Stimulated activated CD8-positive, alpha-beta memory T cell treated with anti-CD3 and anti-CD28 coated beads, Interleukin-7, amount 100 ng/mL, for 48 hours (primary cell): ENCODE measurements at places on chromosomes 12 and 14.

- DNase-seq: no peak
Measured at GRCh38 chr12:127431594-127431993, 835.4 kb upstream of the TMEM132C start.

DNA sequence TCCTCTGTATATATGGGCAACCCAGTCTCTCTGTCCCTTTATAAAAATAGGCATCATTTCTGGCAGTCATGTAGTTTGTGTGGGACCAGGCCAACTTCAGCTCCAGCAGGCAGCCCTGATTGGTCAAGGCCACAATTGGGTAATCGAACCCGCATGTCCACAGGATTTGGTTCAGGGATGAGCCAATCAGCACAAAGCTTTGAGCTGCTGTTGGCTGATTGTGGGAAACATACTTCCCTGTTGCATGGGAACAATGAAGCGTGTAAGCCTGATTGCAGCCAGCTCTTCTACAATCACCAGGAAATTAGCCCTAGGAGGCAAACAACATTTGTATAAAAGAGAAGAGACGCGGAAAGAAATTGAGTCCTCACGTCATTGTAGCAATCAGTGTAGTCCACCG lies 328.6 kb downstream of the PCNX1 start:
- no peak for DNase-seq

DNA sequence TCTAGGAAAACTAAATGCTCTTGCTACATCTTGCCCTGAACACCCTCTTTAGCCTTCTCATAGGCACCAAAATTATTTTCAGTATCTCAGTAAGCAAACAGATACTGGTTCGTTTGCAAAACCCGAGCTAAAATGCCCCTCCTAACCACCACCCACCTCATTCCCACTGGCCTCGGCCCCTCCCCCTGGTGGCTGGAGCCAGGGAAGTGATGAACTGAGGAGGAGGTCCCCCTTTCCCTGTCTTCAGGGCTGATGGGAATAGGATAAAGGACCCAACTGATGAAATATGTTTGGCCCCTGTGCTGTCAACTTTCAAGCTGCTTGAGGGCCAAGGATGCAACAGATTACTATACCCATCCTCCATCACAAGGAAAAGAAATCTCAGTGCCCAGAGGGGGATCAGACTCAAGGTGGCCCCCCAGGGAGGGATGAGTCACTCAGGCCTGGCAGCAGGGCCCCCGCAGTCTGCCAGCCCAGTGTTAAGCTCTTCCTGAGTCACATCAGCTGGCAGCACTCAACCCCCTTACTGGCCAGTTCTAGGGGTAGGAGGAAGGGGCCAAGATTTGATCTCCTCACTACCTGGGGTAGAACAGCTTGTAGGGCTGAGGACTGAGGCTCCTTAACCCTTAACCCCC lies 1.7 kb downstream of the ANKRD52 start:
- no peak for DNase-seq

- DNase-seq: no peak
Measured at GRCh38 chr12:99600388-99600787, 47.2 kb upstream of the GARIN6 start.

DNA sequence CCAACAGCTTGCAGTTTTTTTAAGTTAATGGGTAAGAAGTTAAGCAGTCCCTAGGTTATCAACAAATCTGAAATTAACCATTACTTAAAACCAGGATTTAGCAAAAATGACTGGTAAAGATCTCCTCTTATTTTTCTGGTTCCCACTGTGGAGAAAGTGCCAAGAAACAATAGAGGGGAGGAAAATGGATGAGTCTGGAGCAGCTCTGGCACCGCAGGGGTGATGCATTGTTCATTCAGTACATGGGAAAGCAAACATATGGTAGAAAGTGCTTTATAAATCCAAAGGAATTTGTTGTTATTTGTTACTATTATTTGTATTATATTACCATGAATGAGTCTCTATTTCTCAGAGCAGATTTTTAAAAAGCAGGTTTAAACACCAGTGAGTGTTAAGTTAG lies 92.2 kb downstream of the DYRK2 start:
- DNase-seq: no peak

DNA sequence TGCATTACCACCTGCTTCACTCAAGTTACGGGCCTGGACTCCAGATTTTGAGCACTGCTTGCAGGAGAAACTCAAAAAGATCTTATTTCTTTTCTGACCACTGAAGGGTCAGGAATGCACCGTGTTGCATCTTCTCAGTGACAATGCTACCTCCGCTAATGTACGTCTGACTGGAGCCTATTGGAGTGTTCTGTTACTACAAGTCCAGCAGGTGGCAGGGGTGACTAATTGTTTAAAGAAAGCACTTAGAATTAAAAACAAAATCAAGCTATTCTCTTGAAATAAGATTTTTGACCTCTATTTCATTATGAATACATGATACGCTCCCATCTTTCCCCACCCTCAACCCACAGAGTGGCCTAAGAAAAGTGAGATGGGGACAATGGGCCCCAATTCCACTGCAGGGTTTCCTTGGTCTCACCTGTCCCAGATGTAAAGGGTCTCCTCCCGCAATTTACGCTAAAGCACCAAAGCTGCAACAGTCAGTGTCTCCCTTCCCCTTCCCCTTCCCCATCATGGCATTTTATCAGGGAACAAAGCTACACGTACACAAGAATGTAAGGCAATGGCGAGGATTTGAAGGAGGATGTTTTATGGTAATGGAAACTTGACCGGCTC lies 2.2 kb downstream of the TBPL2 start:
- DNase-seq: no peak

DNA sequence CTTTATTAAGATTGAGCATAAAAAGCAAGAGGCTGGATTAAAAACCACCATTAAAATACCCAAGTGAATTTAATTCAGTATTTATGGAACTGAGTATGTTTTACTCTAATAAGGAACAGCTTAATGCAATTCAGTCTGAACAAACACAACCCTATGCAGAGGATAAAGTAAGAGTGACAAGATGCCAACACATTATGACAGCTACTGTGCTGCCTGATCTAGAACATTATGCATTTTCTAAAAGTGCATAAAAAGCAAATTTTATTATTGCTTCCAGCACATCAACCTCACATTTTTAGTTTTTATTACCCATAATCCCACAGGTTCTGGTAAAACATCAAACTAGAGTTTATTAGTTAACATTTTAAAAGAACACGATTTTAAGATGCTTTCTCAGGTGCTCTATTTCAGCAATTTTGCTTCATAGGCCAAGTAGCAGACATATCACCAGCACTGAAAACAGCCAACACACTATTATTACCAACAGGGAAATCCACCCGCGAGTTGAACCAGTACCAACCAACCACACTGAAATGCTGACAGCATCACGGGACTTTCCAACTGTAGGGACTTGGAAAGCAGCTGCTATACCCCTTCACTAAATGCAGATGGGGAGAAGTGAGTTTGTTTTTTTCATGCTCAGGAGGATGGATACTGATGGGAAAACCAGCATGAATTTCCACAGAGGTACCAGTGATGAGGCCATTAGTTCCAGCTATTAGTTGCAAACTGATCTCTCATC lies 372.1 kb downstream of the KCNH5 start:
- DNase-seq: no peak

DNA sequence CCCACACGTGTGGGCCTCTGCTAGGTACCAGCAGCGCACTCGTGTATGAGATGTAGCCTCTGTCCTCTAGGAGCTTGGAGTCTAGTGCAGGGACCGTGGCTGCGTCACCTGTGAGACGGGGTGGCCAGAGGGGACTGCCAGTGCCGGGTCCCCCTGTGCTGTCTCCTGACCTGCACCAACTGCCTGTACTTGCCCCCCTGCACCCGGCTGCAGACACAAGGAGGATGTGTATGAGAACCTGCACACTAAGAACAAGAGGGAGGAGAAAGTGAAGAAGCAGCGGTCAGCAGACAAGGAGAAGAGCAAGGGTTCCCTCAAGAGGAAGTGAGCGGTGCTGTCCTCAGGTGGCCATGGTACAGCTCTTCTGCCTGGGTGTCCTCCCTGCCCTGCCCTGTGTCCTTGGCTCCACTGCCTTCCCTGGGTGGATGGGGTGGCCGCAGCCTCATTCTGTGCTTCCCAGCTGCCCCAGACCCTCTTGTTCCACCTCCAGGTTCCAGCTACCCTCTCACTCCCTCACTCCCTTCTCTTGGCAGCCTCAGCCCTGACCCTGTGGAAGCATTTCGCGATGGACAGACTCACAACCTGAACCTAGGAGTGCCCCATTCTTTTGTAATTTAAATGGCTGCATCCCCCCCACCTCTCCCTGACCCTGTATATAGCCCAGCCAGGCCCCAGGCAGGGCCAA lies 9.6 kb downstream of the PTPN6 start:
- no peak for DNase-seq

DNA sequence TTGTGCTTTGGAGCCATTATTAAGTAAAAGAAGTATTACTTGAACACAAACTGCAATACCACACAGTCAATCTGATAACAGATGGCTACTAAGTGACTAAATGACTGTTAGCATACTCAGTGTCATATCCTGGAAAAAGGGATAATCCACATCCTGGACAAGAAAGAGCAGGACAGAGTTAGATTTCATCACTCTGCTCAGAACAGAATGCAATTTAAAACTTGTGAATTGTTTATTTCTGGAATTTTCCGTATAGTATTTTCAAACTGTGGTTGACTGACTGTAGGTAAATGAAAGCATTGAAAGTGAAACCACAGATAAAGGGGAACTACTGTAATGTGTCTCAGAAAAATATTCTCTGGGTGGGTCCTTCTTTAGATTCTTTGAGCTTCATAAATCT lies 458.8 kb downstream of the TMEM117 start:
- no peak for DNase-seq
